ENCODE measurements at places on chromosomes 3 and 15.

- H3K27ac ChIP-seq = no peak overlapping the region
- H3K4me1 ChIP-seq = no peaks in the 10 kb centered on the region
- H3K36me3 ChIP-seq = no peaks in the 10 kb centered on the region
Measured at GRCh38 chr15:67992834-67993233, 61.3 kb upstream of the PIAS1 start.

DNA sequence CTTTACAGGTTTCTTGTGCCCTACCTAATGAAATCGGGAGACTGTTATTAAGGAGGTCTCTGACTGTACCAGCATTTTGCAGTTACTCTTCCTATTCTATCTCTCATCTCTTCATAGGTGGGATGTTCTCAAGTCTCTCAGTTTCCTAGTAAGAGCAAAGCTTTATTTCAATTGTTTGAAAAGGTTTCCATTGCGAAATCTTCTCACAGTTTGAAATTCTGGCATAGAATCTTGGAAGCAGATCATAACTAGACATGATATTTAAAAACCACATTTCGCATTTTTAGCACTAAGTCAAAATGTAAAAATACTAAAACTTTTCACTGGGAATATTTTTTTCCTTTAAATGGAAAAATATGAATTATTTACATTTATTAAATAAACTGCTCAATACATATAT, 1311.4 kb downstream of the ROBO2 start:
- H3K27ac ChIP-seq = no peak overlapping the region
- no peak overlapping the region for H3K4me3 ChIP-seq
- H3K36me3 ChIP-seq = no peaks in the 10 kb centered on the region
- DNase-seq = no peak

DNA sequence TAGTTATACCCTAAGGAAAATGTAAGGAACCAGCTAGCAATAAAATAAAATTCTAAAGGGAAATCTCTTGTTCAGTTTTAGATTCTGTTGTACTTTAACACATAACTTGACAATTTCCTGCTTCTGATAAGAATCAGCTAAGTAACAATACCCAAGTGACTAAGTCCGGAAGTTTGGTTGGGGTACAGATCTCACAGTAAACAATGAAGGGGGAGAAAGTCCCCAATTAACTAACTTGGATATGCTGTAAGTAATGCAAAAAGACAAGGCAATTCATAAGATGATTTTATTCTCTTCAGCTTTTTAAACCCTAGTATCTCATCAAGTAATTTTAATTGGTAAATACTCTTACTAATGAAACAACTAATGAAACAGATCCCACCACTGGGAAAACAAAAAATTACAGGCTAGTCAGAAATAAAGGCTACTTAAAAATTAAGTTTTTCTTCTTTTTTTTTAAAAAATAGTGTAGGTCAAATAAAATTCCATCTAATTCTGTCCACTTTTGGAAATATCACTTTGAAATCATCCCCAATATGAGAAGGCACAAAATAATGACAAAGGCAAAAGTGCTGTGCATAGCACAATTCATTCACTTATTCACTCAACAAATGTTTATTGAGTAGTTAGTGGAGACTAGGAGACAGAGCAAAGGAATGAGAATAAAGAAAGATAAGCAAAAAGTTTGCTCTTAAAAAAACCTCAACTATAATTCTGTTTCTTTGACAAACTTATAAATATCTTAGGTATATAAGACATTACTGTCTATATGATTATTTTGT, 37.8 kb upstream of the IL20RB start:
- H3K36me3 ChIP-seq = no peaks in the 10 kb centered on the region
- H3K4me1 ChIP-seq = peaks cover 47% of the 10 kb centered on the region
- DNase-seq = no peak
- no peaks in the 10 kb centered on the region for H3K27me3 ChIP-seq

- H3K27ac ChIP-seq = no peak overlapping the region
- H3K4me1 ChIP-seq = peaks cover 10% of the 10 kb centered on the region
- H3K27me3 ChIP-seq = no peaks in the 10 kb centered on the region
Measured at GRCh38 chr15:57320631-57321220, 55.6 kb upstream of the CGNL1 start.

DNA sequence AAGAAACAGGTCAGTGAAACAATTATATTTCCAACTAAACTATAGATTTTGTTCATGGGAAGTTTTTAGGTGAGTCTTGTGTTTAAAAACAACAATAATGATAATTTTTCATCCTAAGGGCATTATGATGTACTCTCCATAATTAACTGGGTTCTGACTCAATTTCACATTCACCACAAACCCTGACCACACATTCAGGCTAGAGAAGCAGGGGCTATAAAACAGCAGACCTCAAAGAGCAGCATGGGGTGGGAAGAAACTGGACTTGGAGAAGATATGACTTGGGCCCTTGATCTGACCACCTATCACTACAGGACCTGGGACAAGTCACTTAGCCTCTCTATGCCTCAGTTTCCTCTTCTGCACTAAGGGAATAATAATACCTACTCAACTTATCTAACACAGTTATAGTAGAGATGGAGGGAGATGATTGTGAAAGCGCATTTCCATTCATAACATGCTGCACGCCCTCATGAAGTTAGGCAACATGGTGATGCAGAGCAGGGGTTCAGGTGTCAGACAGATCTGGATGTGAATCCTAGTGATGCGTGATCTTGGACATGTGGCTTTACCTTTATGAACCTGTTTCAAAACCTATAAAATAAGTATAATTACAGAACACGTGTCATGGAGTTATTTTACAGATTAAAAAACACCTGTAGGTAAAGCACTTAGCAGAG, 63.0 kb upstream of the ACP3 start:
- no peak overlapping the region for H3K4me3 ChIP-seq
- no peak overlapping the region for H3K27ac ChIP-seq

DNA sequence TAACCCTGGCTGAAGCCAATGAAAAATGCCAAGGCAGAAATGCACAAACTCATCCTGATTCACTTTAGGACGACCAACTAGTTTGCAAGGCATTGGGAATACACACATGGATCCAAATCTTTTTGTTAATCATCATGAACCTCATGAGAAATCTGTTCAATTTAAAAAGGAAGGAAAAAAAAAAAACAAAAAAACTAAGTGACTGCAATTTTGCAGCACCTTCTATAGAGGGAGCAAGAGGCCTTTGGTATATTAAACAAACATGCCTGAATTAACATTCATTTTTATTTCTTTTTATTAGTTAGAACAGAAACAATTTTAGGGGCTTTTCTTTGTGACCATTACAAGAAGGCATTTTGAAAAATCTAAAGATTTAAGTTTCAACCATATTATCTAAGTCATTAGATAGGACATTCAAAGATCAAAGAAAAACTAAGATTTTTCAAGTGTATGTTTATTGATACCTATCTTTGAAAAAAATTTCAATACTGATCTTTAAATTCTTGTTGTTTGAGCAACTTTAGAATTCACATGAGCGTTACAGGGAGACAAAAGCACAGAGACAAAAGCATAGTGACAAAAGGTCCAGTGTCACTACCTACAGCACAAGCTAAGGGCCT, 182.4 kb downstream of the CBLB start:
- peaks cover 21% of the 10 kb centered on the region for H3K36me3 ChIP-seq
- H3K27ac ChIP-seq = no peak overlapping the region
- H3K4me3 ChIP-seq = no peak overlapping the region
- no peaks in the 10 kb centered on the region for H3K27me3 ChIP-seq
- no peak for DNase-seq

DNA sequence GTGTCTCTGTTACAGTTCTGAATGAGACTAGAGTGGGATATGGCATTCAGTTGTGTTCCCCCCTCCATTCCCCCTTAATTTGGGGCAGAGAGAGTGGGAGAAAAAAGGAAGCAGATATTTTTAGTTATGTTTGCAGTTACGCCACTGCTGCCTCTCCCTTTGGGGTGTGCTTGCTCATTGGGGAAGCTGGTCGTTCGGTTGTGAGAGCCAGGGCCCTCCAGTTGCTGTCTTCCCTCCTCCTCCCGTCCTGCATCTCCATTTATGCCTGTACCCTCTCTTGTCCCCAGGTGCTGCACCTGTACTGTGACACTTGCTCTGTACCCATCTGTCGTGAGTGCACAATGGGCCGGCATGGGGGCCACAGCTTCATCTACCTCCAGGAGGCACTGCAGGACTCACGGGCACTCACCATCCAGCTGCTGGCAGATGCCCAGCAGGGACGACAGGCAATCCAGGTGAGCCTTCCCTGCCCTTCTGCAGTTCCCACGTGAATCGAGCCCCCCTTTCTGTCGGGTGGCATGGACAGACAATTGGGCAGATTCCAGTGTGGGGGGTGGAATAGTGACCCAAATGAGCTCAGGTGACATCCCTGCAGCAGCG, 55.8 kb downstream of the TRIM71 start:
- no peak overlapping the region for H3K4me3 ChIP-seq
- H3K36me3 ChIP-seq = no peaks in the 10 kb centered on the region
- DNase-seq = no peak

DNA sequence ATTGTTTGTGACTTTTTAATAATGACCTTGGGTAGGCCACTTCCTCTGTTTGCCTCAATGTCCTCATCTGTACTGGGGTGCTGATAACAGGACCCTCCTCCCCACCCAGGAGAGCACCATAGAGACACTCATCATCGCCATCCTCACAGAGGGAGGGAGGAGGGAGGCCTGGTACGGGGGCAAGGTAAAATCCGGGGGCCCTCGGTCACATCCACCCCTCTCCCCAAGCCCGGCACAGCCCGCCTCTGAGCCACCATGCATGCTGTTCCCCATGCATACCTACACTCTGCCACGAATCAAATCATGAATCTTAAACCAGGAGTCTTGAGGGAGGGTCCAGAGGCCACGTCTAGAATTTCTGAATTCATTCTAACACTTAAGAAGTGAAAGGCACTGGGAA, 74.9 kb upstream of the IQSEC1 start:
- H3K36me3 ChIP-seq = no peaks in the 10 kb centered on the region
- DNase-seq = no peak
- no peak overlapping the region for H3K4me3 ChIP-seq
- H3K27ac ChIP-seq = no peak overlapping the region
- peaks cover 8% of the 10 kb centered on the region for H3K4me1 ChIP-seq
- H3K27me3 ChIP-seq = no peaks in the 10 kb centered on the region

DNA sequence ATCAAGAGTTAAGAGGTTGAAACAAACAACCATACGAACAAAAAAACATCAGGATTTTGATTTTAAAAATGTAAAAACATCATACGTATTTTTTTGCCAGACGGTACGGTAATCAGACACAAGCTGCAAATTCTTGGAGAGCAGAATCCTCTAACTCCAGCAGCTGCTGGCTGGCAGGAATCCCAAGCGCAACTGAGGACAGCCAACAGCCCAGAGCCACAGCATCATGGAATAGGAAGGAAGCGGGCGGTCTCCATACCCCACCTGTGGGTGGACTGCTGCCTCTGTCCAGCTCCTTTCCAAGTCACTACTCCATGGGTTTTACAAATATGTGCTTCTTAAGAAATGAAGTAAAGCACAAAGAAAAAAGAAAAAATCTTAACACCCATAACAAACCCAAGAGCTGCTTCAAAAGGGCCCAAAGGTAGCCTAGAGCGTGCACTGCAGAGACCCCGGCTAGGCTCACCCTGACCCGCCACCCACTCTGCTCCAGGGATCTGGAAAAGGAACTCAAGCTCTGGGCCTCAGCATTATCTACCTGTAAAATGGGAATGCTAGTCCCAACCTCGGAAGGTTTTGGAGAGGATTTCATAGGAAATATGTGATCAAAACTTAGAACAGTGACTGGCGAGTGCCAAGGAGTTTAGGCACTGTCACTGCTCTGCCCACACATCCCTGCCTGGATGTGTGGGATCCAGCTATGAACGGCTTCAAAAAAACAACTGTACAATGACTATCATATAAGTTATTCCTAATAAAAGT, 33.4 kb downstream of the ZXDC start:
- no peaks in the 10 kb centered on the region for H3K27me3 ChIP-seq
- no peaks in the 10 kb centered on the region for H3K36me3 ChIP-seq
- DNase-seq = peak; percentile 89
- no peak overlapping the region for H3K27ac ChIP-seq
- H3K4me1 ChIP-seq = peaks cover 4% of the 10 kb centered on the region

DNA sequence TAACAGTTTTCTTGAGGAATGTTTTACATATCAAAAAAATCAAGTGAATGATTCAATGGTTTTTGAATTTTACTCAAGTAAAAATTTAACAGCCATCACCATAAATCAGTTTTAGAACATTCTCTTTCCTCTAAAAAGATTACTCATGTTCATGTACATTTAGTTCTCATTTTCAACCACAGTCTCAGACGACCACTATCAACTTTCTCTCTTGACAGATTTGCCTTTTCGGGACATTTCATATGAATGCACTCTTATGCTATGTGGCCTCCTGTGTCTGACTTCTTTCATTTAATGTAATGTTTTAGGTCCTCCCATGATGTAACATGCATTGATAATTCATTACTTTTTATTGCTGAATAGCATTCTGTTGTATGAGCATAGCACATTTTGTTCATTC, 309.3 kb upstream of the PLSCR5 start:
- no peak for DNase-seq
- no peaks in the 10 kb centered on the region for H3K27me3 ChIP-seq
- H3K27ac ChIP-seq = no peak overlapping the region

GRCh38 chr3:24158761-24159454, 213.8 kb downstream of the NR1D2 start:
- no peaks in the 10 kb centered on the region for H3K4me1 ChIP-seq
- H3K27ac ChIP-seq = no peak overlapping the region
- H3K27me3 ChIP-seq = no peaks in the 10 kb centered on the region
- H3K4me3 ChIP-seq = no peak overlapping the region
- no peak for DNase-seq

DNA sequence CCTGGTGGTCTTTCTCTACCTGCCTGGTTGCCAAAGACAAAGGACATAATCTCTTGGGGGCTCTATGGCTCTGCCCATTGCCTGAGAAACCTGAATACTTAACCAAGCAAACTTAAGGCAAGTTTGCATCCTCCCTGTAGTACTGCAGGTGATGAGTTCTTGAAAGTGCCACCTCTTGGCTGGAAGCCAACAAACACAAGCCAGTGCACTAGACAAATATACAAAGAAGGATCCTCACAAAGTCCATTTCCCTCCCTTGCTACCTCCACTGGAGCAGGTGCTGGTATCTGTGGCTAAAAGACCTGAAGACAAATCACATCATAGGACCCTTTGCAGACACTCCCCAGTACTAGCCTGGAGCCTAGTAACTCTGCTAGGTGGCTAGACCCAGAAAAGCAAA, 772.3 kb downstream of the SI start:
- no peak overlapping the region for H3K4me3 ChIP-seq
- no peaks in the 10 kb centered on the region for H3K36me3 ChIP-seq
- H3K27ac ChIP-seq = no peak overlapping the region
- no peaks in the 10 kb centered on the region for H3K4me1 ChIP-seq
- DNase-seq = no peak

Data from left lung (tissue), 14 donors.